ENCODE measurements at places on chromosomes 1 and 21.

GRCh38 chr1:94862718-94863117 is 42.6 kb downstream of the SLC44A3 start:
- DNase-seq = no peak

DNA sequence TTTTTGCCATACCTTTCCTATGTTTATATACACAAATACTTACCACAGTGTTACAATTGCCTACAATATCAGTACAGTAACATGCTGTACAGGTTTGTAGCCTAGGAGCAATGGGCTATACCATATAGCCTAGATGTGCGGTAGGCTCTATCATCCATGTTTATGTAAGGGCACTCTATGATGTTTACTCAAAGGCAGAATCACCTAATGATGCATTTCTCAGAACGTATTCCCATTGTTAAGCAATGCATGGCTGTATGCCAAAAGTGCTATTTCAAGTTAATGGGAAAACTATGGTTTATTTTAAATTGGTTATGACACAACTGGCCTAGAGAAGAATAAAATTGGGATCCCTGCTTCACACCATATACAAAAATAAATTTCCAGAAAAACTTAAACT is 36.9 kb upstream of the DISP1 start:
- no peak for DNase-seq

DNA sequence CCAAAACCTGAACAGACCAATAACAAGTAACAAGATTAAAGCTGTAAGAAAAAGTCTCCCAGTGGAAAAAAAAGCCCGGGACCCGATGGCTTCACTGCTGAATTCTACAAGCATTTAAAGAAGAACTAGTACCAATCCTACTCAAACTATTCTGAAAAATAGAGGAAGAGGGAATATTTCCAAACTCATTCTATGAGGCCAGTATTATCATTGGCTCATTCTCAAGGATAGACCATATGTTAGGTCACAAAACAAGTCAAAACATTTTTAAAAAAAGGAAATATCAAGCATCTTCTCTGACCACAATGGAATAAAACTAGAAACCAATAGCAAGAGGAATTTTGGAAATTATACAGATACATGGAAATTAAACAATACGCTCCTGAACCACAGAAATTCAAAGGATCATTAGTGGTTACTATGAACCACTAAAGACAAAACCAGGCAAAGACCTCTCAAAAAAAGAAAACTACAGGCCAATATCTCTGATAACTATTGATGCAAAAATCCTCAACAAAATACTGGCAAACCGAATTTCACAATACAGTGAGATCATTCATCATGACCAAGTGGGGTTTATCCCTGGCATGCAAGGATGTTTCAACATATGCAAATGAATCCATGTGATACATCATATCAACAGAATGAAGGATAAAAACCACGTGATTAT is 13.9 kb upstream of the IL20 start:
- DNase-seq = no peak

DNA sequence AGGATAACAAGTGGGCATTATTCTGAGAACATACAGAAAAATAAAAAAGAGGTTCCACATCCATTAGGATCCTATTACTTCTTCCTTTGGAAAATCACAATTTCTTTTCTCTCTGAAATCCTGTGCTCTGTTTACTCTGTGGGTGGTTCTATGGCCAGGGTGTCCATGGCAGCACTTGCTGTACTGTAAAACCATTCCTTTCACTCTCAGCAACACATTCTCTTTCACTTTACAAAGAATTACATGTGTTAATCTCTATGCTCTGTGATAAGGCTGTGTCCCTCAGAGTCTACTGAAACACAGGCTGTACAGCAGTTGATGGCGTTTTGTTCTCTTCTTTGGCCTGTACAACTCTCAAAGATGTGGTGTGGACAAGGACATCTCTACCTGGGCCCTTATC is 524.1 kb downstream of the PTBP2 start:
- DNase-seq = no peak

DNA sequence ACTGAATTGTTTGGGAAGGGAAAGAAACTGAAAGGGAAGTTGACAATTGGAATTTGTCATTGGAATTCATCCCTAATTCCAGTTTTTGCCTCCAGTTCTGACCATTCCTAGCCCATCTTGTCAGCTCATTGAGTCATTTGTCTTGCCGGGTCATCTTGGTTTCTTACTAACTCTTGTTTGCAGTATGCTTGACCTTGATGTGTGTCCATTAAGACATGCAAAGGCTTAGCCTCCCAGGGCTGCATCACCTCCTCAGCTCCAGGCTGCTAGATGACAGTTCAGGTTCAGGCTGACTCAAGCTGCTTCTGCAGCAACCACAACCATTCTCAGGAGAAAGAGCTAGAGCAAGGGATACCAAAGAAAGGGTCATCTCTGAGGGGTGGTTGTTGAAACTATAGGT is 151.3 kb upstream of the PTGFR start:
- DNase-seq = no peak

GRCh38 chr1:101112051-101112780 is 86.6 kb upstream of the DPH5 start:
- DNase-seq = no peak

- no peak for DNase-seq
Measured at GRCh38 chr1:93979718-93980319, 70.6 kb upstream of the GCLM start.

GRCh38 chr1:212459656-212460055 is 26.9 kb downstream of the NENF start:
- DNase-seq = no peak

DNA sequence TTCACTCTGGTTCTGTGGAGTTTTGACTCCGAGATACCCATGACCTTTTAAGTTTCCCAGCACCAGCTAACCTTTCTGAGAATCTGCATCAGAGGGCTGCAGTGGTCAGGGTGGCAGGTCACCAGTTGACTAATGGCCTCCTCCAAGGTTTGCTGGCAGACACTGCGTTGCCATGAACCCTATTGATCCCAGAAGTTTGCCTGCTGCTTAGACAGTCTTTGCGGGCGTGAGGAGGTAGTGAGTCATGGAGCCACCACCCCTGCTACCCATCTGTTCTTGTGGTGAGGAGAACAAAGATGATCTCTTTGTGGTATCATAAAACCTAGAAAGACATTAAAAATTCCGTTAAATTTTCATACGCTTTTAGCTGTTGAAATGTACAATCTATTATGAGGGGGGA is 180.4 kb downstream of the FGGY start:
- DNase-seq = no peak

DNA sequence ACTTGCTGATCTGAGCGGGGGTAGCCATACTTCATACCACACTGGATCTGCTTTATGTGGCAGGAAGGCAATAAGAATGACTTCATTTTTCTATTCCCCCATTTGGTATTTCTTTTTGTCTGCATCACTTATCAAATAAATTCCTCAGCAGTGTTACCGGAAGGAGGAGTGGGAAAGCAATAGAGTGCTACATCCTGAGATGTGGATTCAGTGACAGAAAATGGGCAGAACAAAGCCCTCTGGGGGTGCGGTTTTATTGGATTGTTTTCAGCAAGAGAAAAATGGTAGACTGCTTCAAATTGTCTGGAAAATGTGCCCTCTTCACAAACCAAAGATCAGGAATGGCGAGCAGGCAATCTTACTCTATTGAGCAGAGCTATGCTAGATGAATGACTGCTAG is 751.9 kb upstream of the NEGR1 start:
- DNase-seq = no peak

DNA sequence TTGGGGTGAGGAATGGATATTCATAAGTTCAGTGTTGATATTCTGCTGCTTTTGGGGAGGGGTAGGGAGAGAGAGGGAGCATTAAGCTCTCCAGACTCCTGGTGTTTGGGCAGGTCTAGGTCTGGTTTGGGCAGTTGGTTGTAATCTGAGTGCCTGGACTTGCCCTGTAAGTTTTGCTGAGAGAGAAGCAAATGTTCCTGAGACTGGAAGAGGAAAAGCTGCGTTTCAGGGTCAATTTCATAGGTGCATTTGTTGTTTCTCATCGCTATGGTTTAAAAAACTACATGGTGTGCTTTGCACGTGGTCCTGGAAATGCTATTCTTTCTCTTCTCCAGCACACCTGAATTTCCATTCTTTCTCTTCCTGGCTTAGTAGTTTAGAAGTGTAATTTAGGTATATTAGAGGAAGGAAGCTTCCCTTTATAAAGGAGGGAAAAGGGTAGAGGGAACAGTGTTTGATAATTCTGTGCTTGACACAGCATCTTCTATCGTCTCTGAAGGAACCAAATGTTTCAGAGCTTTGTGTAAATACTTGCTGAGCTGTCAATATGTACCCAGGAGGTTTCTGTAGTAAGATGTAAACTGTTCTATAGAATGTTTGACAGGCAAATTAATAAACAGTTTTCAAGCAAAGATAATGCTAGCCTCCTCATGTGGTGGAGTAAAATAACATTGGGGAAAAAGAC is 6.3 kb downstream of the ARID1A start:
- DNase-seq = no peak

GRCh38 chr1:151680826-151681225 is 35.8 kb downstream of the CELF3 start:
- no peak for DNase-seq

GRCh38 chr1:8340448-8340847 is 22.5 kb downstream of the SLC45A1 start:
- no peak for DNase-seq

DNA sequence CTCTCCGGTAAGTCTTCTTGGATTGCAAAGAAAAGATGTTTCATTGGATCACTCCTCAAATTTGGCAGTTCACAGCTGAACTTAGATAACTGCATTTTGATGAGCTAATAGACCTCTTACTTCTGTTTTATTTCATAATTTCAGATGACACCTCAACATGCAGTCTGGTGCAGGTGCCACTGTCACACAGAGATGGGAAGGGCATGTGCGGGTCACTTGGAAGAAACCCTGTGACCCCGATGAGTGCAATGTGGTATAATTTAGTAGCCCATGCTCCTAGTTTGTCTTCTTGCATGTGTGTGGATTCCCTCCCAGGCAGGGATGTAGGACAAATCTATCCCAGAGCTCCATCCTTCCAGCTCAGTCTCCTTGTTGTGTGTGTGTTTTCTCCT is 481 bp upstream of the SLAMF1 start:
- no peak for DNase-seq

DNA sequence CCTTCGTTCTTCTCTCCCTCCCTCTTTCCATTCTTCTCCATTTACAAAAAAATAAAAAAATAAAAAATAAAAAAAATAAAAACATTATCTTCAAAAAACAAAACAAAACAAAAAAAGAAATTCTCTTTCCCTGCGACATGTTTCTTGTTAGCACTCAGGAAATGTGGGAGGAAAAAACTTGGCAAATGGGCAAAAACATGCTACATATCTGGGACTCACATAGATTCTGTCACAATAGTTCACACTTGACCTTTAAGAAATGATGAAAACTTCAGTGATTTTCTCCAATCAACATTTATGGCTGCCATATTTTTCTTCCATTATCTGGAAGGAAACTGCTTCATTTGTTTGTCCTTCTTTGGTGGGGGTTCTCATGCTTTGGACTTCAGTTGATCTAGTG is 109.3 kb downstream of the PRKAB2 start:
- DNase-seq = no peak

GRCh38 chr1:25922971-25923552 is 16.8 kb upstream of the STMN1 start:
- DNase-seq = peak; percentile 38

- DNase-seq = no peak
Measured at GRCh38 chr1:161191971-161192370, 6.9 kb downstream of the ADAMTS4 start.

DNA sequence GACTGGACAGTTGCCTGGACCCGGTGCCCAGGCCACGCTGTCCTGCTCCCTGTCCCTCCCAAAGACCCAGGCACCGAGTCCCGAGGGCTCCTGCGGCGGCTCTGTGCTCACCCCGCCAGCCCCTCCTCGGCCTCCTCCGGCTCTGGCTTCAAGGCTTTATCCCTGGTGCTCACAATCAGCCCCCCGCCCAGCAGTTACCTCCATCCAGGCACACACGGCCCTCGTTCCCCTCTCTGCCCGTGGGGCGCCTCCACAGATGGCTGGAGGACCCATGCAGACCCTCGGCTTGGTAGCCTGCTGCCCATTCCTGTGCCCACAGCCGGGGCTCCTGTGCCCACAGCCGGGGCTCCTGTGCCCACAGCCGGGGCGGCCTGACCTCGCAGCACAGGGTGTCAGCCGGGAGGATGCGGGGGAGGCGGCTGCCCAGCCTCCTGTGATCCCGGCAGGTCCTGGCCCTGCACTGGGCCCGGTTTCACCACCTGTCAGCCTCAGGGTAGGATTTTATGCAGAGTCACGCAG is 52.3 kb upstream of the COL18A1 start:
- no peak for DNase-seq

GRCh38 chr1:198932351-198932991 is 293.6 kb downstream of the PTPRC start:
- no peak for DNase-seq
